Bronchus fibroblast of lung (primary cell): ENCODE measurements at places on chromosomes 13 and 19. TPM values are rescaled to one million over a fixed set of nuclear protein-coding genes. Genes with fewer than 3 reads are reported as not detected.

The CYP4F2 gene
- total RNA-seq = not detected in 2 replicates

The APOE gene
- 21.0 and 25.3 TPM in 2 replicates for total RNA-seq

The IZUMO2 gene
- total RNA-seq = not detected in 2 replicates

The FXYD1 gene
- 0.50 and 1.8 TPM in 2 replicates for total RNA-seq

The UBL5 gene
- 886 and 930 TPM in 2 replicates for total RNA-seq

The IGFLR1 gene
- total RNA-seq = 19.0 and 26.1 TPM in 2 replicates

The C19orf73 gene
- total RNA-seq = 2.2 and 3.3 TPM in 2 replicates

The ZNF571 gene
- 1.2 TPM in 2 replicates for total RNA-seq

The TGFBR3L gene
- 1.0 and 6.9 TPM in 2 replicates for total RNA-seq

The ZNF699 gene
- 6.6 and 8.6 TPM in 2 replicates for total RNA-seq

The ETV2 gene
- 0.89 and 1.5 TPM in 2 replicates for total RNA-seq

The AKAP11 gene
- 9.2 and 10.6 TPM in 2 replicates for total RNA-seq

The GRIN3B gene
- 0.17 and 3.1 TPM in 2 replicates for total RNA-seq

The IGFL3 gene
- not detected in 2 replicates for total RNA-seq

The PTGER1 gene
- total RNA-seq = 1.0 and 2.5 TPM in 2 replicates

The TPTE2 gene
- not detected in 2 replicates for total RNA-seq

The GRK1 gene
- not detected in 2 replicates for total RNA-seq

The KCNJ14 gene
- 0.15 and 0.50 TPM in 2 replicates for total RNA-seq

The NDFIP2 gene
- total RNA-seq = 17.1 and 18.7 TPM in 2 replicates

The ZNF136 gene
- 1.5 and 2.2 TPM in 2 replicates for total RNA-seq

The ZNF534 gene
- not detected in 2 replicates for total RNA-seq

The CPT1C gene
- 17.7 and 19.3 TPM in 2 replicates for total RNA-seq

The SLC25A41 gene
- not detected in 2 replicates for total RNA-seq

The KCNN1 gene
- 0.15 and 0.34 TPM in 2 replicates for total RNA-seq

The HCST gene
- not detected in 2 replicates for total RNA-seq

The RFPL4A gene
- not detected in 2 replicates for total RNA-seq

The FGF9 gene
- not detected in 2 replicates for total RNA-seq

The AMH gene
- 0.67 TPM in 1 of 2 replicates, not detected in the other for total RNA-seq

The PRR22 gene
- total RNA-seq = 0.59 TPM in 1 of 2 replicates, not detected in the other

The PLPPR2 gene
- total RNA-seq = 8.6 and 13.5 TPM in 2 replicates

The JAK3 gene
- total RNA-seq = 3.5 and 3.9 TPM in 2 replicates

The PRR20D gene
- total RNA-seq = not detected in 2 replicates
